ENCODE measurements at places on chromosomes 7 and 10.

GRCh38 chr10:79047584-79047874 is 21.2 kb upstream of the ZMIZ1 start:
- DNase-seq, result no peak

DNA sequence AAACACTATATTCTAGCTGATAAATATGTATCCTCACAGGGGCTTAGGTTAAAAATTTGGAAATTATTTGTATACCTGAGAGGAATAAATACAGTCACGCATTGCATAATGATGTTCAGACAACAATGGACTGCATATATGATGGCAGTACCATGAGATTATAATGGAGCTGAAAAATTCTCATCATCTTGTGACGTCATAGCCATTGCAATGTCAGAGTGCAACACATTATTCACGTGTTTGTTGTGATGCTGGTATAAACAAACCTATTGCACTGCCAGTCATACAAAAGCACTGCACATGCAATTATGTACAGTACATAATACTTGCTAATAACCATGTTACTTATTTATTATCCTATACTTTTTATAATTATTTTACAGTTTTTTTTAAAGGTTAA is 31.4 kb downstream of the STEAP1B start:
- DNase-seq, result no peak

GRCh38 chr10:404991-405390 is 269.7 kb downstream of the ZMYND11 start:
- DNase-seq, result no peak

- no peak for DNase-seq
These were observed 143.9 kb downstream of the GRID1 start for GRCh38 chr10:86222687-86223086.

DNA sequence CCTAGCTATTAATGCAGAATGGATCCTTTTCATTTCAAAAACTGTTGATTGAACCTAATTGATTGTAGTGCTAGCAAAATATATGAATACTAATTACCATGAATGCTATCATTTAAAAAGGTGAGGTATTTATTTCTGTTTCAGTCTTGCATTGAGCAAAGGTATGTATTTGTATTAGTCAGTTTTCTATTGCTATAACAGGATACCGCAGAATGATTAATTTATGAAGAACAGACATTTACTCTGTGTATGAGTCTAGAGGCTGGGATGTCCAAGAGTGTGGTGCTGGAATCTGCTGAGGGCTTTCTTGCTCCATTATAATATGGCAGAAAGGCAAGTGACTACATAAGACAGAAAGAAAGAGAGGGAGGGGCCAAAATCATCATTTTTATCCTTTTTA is 199.2 kb downstream of the KIF20B start:
- no peak for DNase-seq

DNA sequence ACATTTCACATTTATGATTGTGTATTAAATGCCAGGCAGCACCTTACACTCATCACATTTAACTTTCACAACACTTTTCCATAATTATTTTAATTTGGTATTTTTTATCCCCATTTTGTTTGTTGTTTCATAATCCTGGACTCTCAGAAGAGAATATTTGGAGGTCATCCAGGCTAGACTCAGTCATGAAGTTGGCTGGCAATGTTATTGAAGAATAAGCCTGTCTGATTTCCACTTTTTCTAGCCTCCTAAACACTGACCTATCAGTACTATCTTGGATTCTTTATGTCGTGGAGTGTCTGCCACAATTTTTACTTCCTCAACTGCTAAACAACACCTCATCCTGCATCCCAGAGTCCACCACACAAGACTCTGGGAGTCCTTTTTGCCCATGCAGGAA is 372.3 kb upstream of the NRP1 start:
- DNase-seq, result no peak

DNA sequence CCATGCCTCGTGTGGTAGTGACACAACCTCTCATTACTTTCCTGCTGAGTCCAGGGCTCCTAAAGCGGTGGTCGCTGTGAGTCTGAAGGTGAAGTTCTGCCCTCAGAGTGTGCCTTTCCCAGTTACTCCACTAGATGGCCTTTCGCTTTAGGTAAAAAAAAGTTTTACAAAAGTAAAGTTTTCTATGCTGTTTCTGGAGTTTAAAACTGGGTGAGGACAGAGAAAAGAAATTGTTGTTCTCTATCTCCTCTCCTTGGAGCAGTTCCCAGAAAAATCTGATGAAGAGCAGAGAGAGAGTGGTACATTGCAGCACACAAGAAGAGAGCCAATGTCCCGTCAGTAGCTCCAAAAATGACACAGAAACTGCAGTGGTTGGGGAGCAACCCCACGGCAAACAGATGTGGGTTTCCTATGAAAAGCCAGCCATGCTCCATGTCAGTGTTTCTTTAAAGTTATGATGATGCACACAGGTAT is 257.1 kb downstream of the GLI3 start:
- peak; percentile 9 for DNase-seq

DNA sequence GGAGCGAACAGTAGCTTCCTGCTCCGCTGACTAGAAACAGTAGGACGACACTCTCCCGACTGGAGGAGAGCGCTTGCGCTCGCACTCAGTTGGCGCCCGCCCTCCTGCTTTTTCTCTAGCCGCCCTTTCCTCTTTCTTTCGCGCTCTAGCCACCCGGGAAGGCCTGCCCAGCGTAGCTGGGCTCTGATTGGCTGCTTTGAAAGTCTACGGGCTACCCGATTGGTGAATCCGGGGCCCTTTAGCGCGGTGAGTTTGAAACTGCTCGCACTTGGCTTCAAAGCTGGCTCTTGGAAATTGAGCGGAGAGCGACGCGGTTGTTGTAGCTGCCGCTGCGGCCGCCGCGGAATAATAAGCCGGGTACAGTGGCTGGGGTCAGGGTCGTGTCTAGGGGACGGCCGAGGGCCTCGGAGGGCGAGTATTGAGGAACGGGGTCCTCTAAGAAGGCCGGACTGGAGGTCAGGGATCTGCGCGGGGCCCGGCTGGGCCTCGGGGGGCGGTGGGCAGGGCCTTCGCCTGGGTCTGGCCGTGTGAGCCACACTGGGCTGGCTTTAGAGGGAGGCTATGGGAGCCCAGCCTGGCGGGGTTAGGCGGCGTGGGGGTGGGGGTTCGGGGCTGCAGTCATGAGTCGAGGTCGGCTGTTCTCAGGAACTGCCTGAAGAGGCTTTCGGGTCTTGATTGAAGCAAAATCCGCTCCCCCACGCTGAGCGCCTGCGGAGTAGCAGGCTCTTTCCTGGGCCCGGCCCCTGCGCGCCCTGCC is at the start of gene CDK1:
CDK1 (plus strand) TSS at position 265 of the 757 bp plus-strand sequence. CDS start 1,688 bp downstream, outside the sequence.
- DNase-seq, result peak; percentile 99

DNA sequence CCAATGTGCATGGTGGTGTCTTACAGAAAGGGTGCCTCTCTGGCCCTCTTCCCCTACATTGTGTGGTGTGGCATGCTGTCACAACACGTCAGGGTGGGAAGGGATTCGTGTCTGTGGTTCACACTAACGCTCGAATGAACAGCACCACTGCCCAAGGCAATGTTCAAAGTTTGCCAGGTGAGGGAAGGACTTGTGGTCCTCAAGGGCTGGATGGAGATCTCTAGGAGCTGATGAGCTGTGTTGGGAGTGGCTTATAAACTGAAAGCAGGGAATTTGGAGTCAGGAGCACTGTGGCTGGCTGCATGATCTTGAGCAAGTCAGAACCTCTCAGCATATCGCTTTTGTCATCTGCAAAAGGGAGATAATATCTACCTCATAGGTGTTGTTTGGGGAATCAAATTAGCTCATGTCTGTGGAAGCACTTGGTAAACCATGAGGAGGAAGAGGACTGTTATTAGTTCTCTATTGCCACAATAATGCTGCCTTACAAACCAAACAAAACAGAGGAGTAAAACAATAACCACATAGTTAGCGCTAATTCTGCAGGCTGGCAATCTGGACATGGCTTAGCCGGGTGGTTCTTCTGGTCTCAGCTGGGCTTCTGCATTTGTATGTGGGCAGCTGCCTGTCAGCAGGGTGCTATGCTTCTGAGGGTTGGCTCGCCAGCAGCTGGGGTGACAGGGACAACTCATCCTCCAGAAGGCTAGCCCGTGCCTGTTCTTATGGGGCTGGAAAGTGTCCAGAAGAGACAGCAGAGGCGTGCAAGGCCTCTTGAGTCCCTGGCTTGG is 22.9 kb upstream of the C10orf105 start:
- no peak for DNase-seq

DNA sequence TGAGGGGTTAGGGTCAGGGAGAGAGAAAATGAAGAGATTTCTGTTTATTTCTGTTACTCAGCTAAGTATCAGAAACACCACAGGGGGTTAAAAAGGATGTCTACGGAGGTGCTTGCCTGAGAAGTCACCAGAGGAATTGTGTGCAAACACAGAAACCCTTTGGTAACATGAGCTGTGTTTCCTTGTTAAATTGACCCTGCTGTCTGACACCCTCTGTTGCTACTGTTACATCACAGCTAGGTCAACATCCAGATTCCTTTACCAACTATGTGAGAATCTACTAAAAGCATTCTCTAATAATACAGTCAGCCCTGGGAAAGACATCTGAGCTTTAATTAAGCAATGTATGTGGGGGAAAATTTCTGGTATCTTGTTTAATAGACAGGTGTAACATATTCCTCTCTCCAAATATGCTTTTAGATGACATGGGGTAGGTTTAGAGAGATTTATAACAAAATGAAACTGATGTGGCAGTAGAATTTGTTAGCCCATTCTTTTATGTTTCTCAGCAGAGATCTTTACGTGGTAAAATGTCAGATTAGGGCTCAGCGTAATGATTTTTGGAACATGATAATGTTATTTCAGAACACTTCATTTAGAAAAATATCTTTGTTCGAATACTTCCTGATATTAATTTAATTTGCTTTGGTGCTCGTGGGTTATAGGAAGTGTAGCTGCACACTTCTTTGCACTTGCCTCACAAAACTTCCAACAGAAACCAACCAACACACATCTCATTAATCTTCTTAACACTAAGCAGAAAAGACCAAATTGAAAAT is 168.0 kb upstream of the AHR start:
- no peak for DNase-seq

- no peak for DNase-seq
These were observed 484.4 kb downstream of the SORCS1 start for GRCh38 chr10:106680061-106680460.

DNA sequence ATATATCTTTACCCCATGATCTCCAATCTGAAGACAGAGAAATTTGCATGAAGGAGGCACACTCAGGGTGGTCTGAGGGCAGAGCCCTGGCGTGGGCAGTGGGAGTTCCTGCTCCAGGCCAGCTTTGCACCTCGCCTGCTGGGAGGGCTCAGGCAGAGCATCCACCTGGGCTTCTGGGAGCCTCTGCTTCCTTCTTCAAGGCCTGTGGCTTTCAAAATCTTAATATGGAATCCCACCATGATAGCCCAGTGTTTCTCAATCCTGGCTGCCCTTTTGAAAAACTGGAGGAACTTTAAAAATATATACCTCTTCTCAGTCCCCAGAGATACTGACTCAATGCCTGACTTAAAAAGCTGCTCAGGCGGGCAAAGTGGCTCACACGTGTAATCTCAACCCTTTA is 36.7 kb upstream of the PSAP start:
- no peak for DNase-seq

DNA sequence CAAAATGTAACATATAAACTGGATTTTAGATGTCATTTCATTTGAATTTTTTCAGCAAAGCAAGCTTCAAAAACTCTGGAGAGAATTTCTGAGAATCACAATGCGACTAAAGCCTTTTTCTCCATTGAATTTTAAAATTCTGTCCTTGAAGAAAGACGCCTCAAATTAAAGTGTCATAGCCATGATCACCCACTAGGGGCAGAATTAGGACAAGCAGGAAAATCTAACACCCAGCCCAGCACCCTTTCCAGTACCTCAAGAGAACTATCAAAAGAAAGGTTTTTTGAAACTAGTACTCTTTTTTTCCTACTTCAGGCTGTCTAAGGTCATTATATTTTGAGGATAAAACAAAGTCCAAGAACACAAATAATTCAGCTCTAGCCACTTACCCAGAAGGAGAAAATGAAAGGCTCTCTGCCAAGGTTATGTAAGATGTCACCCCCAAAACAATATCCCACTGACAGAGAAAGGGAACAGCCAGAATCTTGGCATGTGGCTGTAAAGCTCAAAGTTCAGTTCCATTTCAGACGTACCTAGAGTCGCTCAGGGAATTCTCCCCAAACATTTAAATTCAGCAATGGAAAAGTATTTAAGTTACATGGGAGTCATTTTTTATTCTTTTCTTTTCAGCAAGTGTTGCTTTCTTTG is 299.4 kb downstream of the SNX13 start:
- DNase-seq, result peak; percentile 14

- no peak for DNase-seq
These were observed 243.5 kb upstream of the TCF7L2 start for GRCh38 chr10:112706577-112706976.

DNA sequence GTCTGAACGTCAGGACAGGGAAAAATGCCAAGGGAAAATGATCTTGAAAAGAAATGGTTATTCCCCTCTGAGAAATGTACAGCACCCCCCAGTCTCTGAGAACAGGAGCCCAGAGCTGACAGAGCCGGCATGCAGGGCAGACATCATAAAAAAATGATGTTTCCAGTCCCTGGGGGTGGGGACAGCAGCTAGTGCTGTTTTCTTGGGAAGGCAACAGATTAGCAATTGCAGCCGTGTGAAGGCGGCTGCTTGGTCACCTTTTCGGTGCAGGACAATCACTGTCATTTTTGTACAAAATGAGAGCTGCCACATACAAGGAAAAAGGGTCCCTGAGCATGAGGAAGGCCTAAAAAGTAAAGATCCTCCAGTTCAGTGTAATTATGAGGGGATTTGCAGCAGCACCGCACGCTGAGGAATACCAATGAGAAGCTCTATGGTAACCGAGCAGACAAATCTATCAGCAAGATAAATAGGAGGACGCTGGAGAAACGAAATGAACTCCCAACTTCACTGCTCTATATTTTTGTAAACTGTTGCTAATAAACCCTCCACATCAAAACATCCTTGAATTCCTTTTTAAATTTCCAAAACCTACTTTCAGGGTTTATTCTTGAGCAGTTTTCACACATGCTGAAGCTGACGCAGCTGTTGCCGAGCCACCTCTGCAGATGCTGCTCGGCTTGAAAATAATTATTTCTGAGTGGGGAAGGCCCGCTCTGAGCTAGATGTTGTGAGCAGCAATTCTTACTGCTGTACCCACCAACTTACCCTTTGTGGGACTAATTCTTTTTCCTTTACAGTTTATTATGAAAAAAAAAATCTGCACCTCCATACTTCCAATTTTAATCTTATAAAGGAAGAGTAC is 98.2 kb upstream of the NEBL start:
- peak; percentile 69 for DNase-seq

GRCh38 chr7:88700725-88701124 is 58.8 kb upstream of the ZNF804B start:
- DNase-seq, result no peak

- no peak for DNase-seq
These were observed 10.8 kb upstream of the ZNF467 start for GRCh38 chr7:149784251-149784608.

- no peak for DNase-seq
These were observed 236.4 kb downstream of the HGF start for GRCh38 chr7:81533426-81533825.

DNA sequence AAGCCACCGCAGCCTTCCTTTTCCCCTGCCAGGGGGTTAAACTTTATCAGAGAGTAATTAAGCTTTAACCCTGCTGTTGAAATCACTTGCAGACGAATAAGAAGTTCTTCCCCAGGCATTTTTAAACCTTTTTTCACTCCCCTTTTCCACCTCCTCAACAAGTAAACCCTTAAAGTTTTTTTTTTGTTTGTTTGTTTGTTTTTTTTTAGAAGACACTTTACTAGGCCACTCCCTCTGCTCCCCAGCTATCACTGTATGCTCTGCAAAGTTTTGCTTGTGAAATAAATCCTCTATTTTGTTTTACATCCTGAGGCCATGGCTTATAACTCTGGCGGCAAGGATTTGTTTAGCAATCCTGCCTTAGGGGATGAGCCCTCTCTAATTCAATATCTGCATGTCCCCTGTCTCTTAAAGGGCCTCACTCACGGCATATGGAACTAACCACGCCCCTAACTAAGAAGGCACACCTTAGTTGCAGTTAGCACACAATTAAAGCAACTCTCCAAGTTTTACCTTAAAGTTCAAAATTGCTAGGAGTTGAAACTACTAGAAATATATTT is 1354.7 kb upstream of the LRRTM3 start:
- DNase-seq, result peak; percentile 15
